Spinal cord (tissue), 10 donors: ENCODE measurements at places on chromosomes 16 and 17. TPM values are rescaled to one million over a fixed set of nuclear protein-coding genes. Genes with fewer than 3 reads are reported as not detected.

DNA sequence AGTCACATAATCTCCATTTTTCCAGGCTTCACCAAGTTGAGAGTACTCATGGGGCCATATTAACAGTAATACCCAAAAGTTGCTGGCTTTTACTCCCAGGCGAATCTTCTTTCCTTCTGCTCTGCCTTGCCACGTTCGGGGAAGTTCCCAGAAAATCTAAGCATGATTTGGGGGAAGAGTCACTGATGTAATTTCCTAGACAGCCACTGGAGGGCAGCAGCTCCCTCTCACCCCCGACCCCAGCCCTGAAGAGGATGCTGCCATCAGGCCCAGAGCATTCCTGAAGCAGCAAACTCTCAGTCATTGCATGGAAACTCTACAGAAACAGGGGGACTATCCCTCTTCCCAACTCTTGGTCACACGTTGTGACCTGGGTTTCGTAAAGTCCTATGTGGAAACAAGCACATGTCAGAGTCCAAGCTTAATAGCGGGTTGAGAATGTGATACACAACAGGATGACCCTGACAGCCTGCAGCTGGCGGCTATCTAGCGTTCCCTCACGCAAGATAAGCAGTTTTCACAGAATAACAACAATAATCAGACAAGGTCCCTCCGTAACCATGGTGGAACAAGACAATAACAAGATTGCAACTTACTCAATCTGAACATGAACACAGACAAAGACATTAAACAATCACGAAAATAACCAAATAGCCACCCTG is 43.8 kb upstream of the DHX40 start:
- no peaks in the 10 kb centered on the region for H3K4me1 ChIP-seq
- no peak for DNase-seq
- no peak overlapping the region for H3K27ac ChIP-seq
- H3K4me3 ChIP-seq, result no peak overlapping the region
- H3K36me3 ChIP-seq, result no peaks in the 10 kb centered on the region
- H3K27me3 ChIP-seq, result no peaks in the 10 kb centered on the region

DNA sequence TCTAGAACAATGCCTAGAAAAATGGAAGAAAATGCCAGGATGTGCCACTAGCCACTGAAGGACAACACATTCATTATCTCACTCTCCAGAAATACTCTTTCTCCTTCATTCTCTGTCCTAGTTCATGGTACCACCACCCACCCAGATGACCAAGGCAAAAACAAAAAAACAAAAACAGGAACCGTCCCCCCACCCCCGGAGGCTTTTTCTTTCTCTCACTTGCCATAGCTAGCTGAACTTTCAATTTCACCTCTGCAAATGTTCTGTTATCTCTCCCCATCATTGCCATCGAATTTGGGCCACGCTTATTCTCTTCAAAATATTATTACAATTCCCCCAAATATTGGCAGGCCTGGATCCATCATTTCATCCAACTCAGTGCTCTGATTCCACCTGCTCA is 49.0 kb downstream of the SOX9 start:
- H3K27me3 ChIP-seq, result no peaks in the 10 kb centered on the region
- H3K36me3 ChIP-seq, result no peaks in the 10 kb centered on the region
- no peak overlapping the region for H3K27ac ChIP-seq

GRCh38 chr17:47652570-47652969 is 2.9 kb downstream of the KPNB1 start:
- H3K4me3 ChIP-seq, result no peak overlapping the region
- H3K27me3 ChIP-seq, result no peaks in the 10 kb centered on the region
- DNase-seq, result no peak
- no peak overlapping the region for H3K27ac ChIP-seq

Gene CES1
- 7.5 TPM for total RNA-seq

DNA sequence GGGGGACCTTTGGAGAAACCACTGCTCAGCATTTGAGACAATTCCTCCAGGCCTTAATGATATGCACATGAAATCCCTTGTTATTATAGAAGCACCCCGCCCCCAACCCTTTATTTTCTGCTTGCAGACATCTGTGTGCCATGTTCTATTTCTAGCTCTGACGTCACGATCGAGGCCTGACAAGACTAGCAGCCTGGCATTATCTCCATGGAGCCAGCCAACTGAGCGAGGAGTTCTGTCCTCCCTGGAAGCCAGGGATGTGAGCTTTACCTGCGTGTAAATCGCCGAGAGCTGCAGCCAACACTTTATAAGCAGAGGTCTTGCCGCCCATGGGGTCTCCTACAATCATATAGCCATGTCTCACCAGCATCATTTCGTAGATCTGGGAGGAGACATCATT is 116.9 kb downstream of the DNAH3 start:
- H3K4me3 ChIP-seq, result no peak overlapping the region
- no peaks in the 10 kb centered on the region for H3K36me3 ChIP-seq
- H3K27me3 ChIP-seq, result no peaks in the 10 kb centered on the region
- H3K27ac ChIP-seq, result no peak overlapping the region
- no peaks in the 10 kb centered on the region for H3K4me1 ChIP-seq
